ENCODE measurements at places on chromosomes 5 and 9.

- DNase-seq, result no peak
These were observed 48.0 kb upstream of the ASTN2 start for GRCh38 chr9:117462861-117463260.

- no peak for DNase-seq
These were observed 22.6 kb downstream of the PSMD5 start for GRCh38 chr9:120820095-120820494.

- DNase-seq, result no peak
These were observed 25.0 kb downstream of the NRG2 start for GRCh38 chr5:140018096-140018481.

GRCh38 chr5:126098330-126099017, 324.7 kb upstream of the GRAMD2B start:
- no peak for DNase-seq
